ENCODE measurements at places on chromosomes 4 and X. TPM values are rescaled to one million over a fixed set of nuclear protein-coding genes. Genes with fewer than 3 reads are reported as not detected.

DCAF12L2 gene
- total RNA-seq = 0.13 TPM

PWWP3B gene
- 0.21 TPM for total RNA-seq

FAM133A gene
- 13.4 TPM for total RNA-seq

CENPI gene
- total RNA-seq = 20.8 TPM

HS3ST1 gene
- 1.3 TPM for total RNA-seq

MAGEA10 gene
- 0.13 TPM for total RNA-seq

HTN1 gene
- total RNA-seq = 108 TPM

MAGEA4 gene
- not detected for total RNA-seq

LIMCH1 gene
- total RNA-seq = 17.2 TPM

TACR3 gene
- total RNA-seq = not detected

CD40LG gene
- not detected for total RNA-seq

LAMP2 gene
- 218 TPM for total RNA-seq

LUZP4 gene
- 22.2 TPM for total RNA-seq

PNMA5 gene
- not detected for total RNA-seq

ZNF674 gene
- 2.7 TPM for total RNA-seq

CXCL10 gene
- total RNA-seq = not detected

OTUD6A gene
- total RNA-seq = not detected
